Stimulated activated CD8-positive, alpha-beta memory T cell treated with anti-CD3 and anti-CD28 coated beads, Interleukin-12 subunit alpha, Interleukin-12 subunit beta, amount 100 ng/mL, for 4 hours (primary cell): ENCODE measurements at places on chromosomes 16 and 17.

- DNase-seq = no peak
Measured at GRCh38 chr17:67830440-67830839, 5.1 kb downstream of the BPTF start.

GRCh38 chr17:67050471-67051154 is 6.3 kb downstream of the CACNG1 start:
- no peak for DNase-seq

GRCh38 chr16:30094541-30095165 is 1.4 kb downstream of the YPEL3 start:
- DNase-seq = no peak

DNA sequence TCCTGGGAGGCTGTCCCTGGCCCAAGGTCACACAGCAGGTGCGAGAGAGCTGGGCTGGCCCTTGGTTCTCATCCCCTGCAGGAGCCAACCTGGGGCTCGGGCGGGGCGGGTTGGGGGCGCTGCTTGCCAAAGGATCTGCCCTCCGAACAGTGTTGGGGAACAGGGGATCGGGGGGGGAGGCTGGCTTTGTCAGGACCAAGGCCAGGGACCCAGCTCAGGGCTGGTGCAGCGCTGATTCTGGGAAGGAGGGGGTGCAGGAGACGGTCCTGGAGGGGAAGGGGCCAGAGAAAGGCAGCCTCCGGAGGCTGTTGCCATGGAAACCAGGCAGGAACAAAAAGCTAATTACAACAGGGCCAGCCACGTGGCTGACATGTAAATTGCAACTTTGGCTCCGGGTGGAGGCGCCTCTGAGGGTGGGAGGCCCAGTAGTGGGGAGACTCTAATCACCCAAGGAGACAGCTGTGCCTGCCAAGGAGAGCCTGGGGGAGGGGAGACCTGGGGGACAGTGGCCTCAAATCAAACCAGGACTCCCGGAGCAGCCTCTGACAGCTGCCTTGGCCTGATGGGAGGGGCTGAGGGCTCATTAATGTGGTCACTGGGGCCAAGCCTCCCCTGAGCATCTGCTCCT is 1.3 kb downstream of the TUBB3 start:
- DNase-seq = no peak

DNA sequence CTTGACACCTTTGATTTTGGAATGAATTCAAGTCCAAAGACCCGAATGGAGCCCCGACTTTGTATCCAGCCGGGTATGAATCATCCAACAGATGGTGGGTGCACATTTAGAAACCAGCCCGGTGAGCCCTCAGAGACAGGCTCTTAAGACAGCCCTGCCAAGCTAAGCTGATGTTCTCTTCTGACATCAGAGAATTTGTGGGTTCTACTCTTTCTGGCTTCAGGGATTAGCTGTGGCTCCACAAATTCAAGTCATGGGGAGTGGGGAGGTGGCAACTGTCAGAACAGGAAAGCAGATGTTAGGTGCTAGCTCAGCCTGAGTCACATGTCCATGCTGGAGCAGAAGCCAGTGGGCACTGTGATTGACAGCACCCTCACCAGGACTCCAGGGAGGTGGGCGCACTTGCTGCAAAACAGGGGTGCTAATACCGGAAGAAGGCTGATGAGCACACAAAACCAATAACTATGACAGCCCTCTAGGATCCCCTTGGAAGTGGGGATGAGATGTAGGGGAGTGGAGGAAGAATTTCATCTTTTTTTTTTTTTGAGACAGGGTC is 31.4 kb upstream of the XYLT2 start:
- no peak for DNase-seq

GRCh38 chr17:16434662-16435061 is 19.3 kb downstream of the TRPV2 start:
- no peak for DNase-seq

DNA sequence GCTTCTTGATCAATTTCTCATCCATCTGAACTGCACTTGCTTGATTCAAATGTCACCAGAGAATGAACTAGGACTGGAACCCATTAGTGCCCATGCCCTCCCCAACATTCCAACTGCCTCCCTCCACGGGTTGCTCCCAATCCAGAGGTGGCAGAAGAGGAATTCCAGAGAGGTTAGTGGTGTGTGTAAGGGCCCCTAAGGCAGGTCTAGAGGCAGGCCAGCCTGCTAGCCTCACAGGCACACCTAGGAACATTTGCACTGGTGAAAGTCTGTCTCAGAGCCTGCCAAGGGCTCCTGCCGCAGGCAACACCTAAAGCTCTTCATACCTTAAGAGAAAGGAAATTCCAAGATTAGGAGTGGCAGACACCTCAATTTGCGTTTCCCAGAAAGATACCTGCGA is 21.2 kb upstream of the CMTM4 start:
- DNase-seq = no peak

DNA sequence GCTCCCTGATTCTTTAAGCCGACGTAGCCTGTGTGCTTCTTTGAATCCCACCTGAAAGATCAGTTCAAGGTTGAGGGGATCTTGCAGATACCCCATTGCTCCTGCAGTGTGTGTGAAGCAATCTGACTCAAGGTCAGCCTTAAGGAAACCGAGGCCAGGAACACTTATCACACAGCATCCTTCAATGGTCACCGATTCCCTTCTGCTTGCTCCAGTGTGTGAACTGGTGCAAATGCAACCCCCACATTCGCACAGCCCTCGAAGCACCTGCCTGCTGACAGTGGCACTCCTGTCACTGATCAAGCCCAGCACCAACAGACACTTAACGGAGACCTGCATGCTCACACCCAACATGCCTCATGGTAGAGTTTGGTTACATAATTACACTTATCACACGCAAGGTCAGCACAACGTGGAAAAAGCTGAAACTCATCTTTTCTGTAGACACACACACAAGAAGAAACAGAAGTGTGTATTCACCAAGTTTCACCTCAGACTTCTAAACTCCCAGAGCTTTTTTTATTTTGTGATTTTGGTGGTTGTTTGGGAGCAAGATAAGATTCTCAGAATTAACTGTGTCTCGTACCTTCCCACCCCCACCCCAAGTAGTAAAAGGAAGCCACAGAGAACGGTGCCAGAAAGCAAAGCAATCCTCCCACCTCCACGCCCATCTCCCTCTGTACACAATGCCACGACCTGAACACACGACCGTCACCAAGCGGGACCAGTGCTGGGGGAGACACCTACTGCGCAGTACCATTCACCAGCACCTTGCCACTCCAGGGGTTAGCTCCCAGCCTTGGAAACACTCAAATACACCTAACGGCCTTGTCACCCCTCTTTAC is 37.2 kb downstream of the LITAFD start:
- DNase-seq = no peak

GRCh38 chr16:48602356-48603014 is 7.5 kb downstream of the N4BP1 start:
- no peak for DNase-seq

DNA sequence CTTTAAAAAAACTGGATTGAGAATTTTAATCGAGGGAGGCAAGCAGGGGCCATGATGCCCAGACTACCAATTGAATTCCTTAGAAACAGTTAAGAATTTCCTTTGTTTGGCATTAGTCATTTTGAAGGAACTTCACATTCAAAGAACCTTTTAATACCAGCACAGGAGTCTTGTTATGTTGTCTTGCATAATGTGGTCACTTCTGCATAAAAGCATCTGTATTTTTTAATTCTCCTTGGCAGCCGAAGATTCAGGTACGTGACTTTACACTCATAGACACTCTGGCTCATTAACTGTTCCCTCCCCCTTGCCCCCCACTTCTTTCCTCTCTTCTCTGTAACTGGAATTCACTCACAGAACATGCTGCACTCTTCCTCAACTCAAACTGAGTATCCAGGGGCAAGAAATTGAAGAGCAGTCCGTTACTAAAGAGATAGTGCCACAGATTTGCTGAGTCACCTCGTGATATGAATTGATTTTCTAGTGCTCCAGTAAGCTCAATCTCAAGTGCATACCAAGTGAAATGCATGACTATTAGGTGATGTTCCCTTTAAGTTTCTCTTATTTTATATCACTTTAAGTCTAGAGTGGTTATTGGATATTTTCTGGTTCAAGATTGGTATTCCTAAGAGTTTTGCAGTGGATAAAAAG is 572.2 kb upstream of the SOX9 start:
- DNase-seq = no peak

- no peak for DNase-seq
Measured at GRCh38 chr16:19559242-19559910, 3.9 kb downstream of the VPS35L start.

DNA sequence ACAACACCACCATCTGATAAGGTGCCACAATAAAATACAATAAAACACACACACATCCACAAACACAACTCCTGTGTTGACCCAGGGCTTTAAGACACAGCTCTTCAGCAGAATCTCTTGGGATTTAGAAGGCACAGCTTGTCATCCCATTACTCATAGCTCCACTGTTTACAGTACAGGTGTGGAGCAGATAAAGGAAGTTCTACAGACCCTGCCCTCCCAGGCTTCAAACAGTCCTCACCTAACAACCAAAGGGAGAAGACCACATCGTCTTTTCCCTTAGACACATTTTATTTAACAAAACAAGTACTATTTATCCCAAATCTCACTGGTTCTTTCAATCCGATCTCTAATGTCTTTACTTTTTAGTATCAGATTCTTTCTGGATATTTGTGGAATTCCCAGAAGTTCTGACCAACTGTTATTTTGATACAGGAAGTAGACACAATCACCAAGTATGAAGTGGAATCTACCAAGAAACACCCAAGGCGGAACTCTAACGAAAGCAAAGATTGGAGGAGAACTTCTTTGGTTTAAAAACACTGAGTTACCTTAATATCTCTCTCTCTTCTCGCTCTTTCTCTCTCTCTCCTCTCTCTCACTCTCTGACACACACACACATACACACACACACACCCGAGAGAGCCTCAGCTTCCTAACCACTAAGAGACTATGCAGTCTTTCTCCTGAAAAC is 46.1 kb downstream of the CYTH1 start:
- DNase-seq = no peak

DNA sequence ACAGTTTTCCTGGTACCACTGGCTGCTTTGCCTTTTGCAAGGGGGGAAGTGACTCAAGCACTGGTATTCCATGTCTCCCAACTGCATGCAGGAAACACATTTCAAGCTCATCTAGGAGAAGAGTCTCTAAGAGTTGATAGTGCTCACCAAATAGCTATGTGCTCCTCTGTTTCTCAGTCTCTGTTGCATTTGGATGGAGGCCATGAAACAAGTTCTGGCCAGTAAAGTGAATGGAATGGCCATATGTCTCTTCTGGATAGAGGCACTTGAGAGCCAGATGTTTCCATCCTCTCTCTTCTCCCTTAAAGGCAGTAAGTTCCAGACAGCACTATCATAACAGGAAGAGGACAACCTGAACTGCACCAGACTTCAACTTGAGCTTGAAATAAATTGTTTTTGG is 60.6 kb downstream of the C16orf82 start:
- DNase-seq = no peak

GRCh38 chr16:25134166-25134700 is 22.7 kb downstream of the LCMT1 start:
- DNase-seq = no peak

DNA sequence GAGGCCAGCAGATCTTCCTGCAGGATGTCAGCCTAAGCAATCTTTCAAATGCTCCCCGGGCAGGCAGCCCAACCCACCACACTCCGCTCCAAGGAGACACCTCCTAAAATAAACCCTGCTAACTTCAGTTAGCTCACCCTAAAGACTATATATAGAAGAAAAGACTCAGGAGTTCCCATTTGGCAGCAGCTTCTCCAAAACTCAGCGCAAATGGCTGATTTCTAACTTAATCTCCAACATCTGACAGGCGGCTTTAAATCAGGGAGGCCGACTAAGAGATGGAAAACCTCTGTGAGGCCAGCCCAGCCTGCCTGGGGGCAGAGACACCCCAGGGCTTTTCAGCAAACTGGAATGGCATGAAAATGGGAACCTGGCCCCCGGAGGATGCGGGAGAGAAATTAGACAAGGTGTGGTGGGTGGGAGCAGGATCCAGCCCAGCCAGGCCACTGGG is 91.6 kb downstream of the XYLT1 start:
- DNase-seq = no peak

DNA sequence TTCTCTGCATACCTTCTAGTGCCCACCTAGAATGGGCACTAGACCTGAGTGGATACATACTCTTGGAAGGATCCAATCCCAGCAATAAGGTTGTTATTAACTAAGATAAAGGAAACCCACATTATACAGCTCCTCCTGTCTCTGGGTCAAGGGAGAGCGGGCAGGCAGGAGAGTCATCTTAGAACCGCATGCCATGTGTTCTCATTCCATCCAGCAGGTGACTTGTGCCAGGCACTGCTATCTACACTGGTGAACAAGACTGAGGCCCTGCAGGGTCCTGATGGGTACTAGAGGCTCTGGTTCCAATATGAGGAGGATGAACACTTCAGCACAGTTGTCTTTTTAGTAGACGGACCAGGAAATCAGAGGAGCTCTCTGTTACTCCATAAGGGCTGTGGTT is 5.9 kb upstream of the CD300H start:
- DNase-seq = no peak

DNA sequence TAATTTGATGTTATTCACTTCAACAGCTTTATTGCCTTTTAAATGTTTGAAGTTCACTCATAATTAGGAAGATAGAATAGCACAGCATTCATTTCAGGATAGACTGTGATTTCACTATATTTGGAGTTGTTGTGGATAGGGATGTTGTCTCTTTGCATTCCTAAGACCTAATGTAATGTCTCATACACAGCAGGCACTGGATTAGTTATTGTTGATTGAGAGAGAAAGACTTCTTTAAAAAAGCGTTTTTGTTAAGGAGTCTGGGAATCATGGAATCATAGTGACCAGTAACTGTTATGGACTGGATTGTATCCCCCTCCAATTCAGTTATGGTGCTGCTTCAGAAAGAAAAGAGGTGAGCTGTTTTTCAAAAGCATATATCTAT is 122.0 kb downstream of the USP22 start:
- DNase-seq = no peak

- DNase-seq = peak; percentile 66
Measured at GRCh38 chr17:49567871-49568694, 7.6 kb upstream of the NXPH3 start.

GRCh38 chr17:40480501-40481003 is 20.9 kb downstream of the TNS4 start:
- DNase-seq = peak; percentile 66

DNA sequence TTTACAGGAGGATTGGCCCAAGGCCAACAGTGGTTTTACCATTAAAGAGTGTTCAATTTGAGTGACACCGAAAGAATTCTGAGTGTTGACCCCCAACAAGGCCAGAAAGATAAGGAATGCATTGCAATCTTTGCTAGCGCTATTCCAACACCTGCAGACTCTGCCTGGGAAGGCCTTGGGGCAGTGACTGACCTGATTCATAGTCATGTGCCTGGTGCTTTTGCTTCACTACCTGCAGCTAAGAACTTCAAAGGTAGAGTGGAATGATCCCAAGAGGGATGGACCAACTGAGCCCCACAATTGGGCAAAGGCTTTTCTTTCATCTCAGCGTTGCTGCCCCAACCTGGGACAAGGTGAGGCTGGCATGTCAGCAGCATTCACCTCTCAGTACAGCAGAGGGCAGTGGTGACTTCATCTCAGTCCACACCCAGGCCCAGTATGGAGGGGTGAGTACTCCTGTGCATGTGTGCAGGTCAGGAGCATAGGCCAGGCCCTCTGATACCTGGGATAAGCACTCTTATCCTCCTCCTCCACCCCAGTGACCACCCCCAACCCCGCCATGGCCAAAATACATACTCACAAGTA is 149.6 kb upstream of the GNAO1 start:
- no peak for DNase-seq

- DNase-seq = no peak
Measured at GRCh38 chr17:34758718-34759117, 179.3 kb downstream of the TMEM132E start.
